ENCODE measurements at places on chromosomes 5 and 9. TPM values are rescaled to one million over a fixed set of nuclear protein-coding genes. Genes with fewer than 3 reads are reported as not detected.
A peak's percentile ranks its signal among the peaks of the same experiment; 100 is the strongest.

GRCh38 chr5:82413302-82414040 lies 135.3 kb upstream of the RPS23 start:
- DNase-seq = peak; percentile 95

- no peak for DNase-seq
Observed at GRCh38 chr9:114235033-114235661, 79.8 kb downstream of the COL27A1 start.

DNA sequence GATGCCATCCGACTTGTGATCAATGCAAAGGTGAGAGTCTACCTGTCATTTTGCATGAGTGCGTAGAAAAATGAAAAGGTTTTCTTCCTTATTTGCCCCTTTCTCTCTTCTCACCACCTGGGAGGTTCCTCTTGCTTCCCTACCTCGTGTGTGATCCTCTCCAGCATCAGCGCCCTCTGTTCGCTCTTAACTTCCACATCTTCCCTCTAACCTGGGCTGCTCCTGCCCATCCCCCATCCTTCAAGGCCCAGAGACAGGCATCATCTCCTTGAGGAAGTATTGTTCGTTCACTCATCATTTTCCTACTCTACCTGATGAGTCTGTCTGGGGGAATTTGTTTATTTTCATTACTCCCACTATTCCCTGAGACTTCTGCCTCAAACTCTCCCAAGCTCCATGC lies 55.8 kb downstream of the RFK start:
- DNase-seq = no peak

- DNase-seq = no peak
Observed at GRCh38 chr5:170534177-170534576, 30.4 kb downstream of the KCNIP1 start.

- no peak for DNase-seq
Observed at GRCh38 chr5:72140711-72141110, 33.4 kb downstream of the MAP1B start.

- no peak for DNase-seq
Observed at GRCh38 chr9:86867804-86868313, 79.4 kb downstream of the GAS1 start.

- peak; percentile 42 for DNase-seq
Observed at GRCh38 chr5:40627706-40628105, 52.0 kb upstream of the PTGER4 start.

- DNase-seq = peak; percentile 74
Observed at GRCh38 chr9:121686930-121687541, 35.6 kb downstream of the DAB2IP start.

- peak; percentile 75 for DNase-seq
Observed at GRCh38 chr9:3908731-3909130, 382.9 kb upstream of the RFX3 start.

GRCh38 chr9:93549611-93550010 lies 26.8 kb upstream of the PHF2 start:
- DNase-seq = no peak

GRCh38 chr9:128929560-128929959 lies 8.8 kb downstream of the PHYHD1 start:
- DNase-seq = no peak

DNA sequence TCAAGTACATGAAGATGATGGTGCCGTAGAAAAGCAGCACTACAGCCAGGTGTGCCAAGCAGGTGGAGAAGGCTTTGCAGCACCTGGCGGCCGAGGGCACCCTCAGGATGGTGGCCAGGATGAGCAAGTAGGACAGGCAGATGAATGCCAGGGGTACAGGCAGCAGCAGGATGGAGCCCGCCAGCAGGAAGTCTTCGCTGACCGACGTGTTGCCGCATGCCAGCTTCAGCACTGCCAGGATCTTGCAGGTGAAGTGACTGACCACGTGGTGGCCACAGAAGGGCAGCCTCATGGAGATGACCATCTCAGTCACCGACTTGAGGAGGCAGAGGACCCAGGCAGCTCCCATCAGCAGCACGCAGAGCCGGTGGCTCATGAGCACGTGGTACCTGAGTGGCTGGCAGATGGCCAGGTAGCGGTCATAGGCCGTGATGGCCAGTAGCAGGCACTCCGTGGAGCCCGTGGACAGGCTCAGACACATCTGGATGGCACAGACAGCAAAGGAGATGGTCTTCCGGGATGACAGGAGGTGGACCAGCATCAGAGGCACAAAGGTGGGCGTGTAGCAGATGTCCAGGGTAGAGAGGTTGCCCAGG lies 482 bp downstream of the OR13J1 start:
- DNase-seq = no peak

GRCh38 chr5:17000291-17000939 lies 64.3 kb upstream of the MYO10 start:
- DNase-seq = peak; percentile 98

GRCh38 chr9:72046630-72047456 lies 13.6 kb downstream of the C9orf57 start:
- DNase-seq = no peak

GRCh38 chr9:109307380-109308240 lies 13.2 kb downstream of the EPB41L4B start:
- DNase-seq = no peak

DNA sequence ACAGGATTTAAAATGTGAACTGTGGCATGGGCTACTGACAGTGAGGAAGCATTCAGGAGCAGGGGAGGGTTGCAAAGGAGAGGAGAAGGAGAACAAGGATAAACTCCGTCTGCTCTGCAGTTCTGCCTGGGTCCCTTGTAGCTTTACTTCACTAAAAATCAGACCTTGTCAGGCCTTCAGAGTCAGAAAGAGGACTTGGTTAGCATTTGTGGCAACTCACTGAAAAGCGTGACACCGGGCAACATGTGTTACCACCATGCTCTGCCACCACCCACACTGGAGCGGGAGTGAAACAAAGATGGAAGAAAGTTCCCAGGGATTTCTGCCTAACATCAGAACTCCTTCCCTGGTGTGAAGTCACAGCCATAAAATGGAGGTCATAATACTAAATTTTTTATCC lies 19.3 kb downstream of the FYB1 start:
- no peak for DNase-seq

DNA sequence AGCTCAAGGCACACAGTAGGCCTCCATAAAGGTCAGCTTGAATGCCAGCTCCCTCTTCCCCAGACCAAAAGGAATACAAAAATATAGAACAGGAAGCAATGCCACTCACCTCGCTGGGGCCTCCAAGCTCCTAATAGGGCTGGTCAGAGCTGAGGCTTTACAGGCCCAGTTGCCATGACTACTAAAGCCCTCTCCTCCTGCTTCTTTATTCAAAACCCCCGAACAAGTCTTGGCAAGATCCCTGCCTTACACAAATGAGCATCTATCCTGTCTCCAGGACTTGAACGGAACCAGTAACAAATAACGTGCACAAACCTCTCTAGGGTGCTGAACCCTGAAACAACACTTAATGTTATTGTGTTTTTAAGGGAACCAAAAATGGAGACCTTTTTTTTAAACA lies 136.3 kb downstream of the SIL1 start:
- no peak for DNase-seq

- no peak for DNase-seq
Observed at GRCh38 chr5:74621492-74621891, 19.0 kb downstream of the ENC1 start.

DNA sequence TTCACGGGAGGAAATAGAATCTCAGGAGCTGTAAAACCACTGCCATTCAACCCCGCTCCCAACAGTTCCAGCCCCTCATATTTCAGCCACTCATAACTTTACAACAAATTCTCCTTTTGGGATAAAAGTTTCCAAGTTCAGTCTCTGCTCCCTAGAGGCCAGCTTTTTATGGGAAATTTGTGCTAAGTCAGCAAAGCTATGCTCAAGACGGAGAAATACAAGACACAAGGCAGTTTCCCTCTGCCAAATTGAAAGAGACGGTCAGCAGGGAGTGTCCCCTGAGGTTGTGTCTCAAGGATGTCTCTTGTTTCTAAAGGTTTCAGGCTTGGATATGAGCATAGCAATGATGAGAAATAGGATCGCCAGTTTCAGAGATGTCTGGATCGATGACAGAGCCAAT lies 608.6 kb downstream of the CCDC171 start:
- DNase-seq = no peak

DNA sequence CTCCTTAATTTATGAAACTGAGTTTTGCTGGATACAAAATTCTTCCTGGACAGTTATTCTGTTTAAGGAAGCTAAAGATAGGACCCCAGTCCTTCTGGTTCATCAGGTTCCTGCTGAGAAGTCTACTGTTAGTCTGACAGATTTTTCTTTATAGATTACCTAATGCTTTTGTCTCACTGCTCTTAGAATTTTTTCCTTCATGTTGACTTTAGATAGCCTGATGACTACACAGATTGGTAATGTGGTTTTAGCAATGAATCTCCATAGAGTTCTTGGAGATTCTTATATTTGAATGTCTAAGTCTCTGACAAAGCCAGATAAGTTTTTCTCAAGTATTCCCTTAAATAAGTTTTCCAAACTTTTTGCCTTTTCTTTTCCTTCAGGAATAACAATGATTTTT lies 419.7 kb downstream of the CDH10 start:
- DNase-seq = no peak

DNA sequence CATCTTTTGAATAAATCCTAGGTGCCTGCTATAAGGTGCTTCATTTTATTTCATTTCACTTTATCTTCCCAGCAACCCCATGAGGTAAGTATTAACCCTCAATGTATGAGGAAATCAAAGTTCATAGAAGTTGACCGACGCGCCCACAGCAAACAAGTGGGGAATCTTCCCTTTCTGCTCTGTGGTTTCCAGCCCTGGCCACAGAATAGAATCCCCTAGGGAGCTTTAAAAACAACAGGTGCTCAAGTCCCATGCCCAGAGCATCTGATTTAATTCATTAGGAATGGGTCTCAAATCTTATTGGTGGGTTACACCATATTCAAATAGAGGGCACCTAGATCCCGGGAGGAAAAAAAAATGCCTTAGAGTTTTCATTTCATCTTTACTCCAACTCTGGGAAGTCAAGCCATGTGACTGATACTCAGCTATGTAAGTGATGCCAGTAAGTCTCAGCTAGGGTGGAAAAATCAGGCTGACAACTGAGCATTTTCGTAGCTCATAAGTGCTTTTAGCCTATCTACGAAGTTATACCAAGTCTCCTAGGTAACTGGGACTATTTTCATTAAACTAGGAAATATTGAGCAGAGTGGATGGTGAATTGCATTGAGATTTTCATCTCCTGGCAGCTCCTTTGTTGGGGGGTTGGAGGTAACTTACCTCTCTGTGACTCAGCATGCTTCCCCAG lies 353.4 kb upstream of the SLC30A5 start:
- no peak for DNase-seq

- no peak for DNase-seq
Observed at GRCh38 chr9:33719581-33720374, 75.6 kb upstream of the PRSS3 start.

- no peak for DNase-seq
Observed at GRCh38 chr5:86837610-86838009, 219.9 kb downstream of the COX7C start.

DNA sequence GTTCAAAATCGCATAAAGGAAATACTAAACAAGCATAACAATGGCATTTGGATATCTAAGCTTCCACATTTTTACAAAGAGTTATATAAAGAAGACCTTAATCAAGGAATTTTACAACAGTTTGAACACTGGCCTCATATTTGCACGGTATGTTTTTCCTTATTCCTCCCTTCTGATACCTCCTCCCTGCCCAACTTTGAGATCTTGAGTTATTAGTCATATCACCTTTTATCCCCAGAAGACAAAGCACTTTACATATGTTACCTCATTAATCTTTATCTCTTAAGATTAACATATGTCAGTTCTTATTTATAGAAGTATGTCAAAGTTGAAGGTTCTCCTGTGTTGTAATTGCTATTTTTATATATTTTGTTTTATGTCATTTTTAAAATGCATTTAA lies 29.8 kb downstream of the TDRD7 start:
- DNase-seq = peak; percentile 33

DNA sequence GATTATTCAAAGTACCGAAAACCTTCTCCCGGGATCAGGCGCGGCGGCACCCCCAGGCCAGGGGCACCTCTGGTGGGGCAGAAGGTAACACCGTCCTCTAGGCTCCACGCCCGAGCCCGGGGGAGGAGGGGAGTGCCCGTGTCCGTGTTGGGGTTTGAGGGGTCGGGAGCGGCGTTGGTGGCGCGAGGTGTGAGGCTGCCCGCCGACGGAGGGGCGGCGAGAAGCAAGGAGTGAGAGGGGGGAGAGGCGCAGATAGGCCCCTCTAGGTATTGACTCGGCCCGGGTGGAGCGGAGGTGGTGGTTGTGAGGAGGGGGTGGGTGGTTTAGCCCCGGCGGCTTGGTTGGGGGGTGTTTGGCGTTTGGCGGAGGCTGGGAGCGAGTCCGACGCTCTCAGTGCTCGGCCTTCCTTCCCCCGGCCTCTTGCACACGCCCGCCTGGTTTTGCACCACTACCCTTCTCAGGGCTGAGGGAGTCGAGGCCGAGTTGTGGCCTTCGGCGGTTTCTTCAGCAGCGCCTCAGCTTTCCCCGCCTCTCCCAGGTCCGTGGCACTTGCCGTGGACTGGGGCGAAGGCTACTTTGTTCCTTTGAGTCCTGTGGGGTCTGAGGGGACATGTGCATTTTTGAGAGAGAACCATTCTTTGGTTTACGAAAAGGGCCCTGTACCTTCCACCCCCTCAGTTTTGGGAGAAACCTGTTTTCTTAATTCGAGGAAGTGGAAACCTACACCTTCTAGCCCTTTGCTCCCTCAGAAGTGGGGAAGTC lies 450 bp downstream of the GPBP1 start:
- peak; percentile 25 for DNase-seq

DNA sequence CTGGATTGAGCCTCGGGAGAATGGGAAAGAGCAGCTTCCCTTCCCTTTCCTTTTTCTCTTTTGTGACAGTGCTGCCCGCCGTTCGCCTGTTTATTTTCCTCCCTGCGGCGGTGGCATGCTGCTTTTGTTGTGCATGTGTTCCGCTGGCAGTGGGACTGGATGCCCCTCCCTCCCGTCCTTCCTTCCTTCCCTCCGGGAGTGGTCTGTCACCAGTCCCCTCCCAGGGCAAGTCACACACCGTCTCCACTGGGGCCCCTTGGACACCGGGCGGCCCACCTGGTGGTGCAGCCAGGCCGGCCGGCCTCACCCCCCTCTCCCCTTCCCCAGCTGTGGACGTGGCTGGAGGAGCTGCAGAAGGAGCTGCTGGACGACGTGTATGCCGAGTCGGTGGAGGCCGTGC lies 214.7 kb downstream of the TRIO start:
- no peak for DNase-seq

The NSG2 gene
- not detected for total RNA-seq

The ANKRD20A1 gene
- 0.27 TPM for total RNA-seq

The NIM1K gene
- total RNA-seq = 1.9 TPM

The F2RL1 gene
- total RNA-seq = 3.1 TPM

The ADAMTSL1 gene
- 179 TPM for total RNA-seq

The ECSCR gene
- total RNA-seq = 0.36 TPM

The SLC24A2 gene
- total RNA-seq = 0.16 TPM

The CHD1 gene
- 44.4 TPM for total RNA-seq

The MRPS30 gene
- 78.9 TPM for total RNA-seq

The TAF1L gene
- total RNA-seq = not detected

The PCDHGA8 gene
- total RNA-seq = 2.5 TPM

The PDZD2 gene
- total RNA-seq = under 0.01 TPM

The PCDHGB4 gene
- total RNA-seq = 17.4 TPM

The GZMA gene
- not detected for total RNA-seq

The TMEM215 gene
- not detected for total RNA-seq

The OR13D1 gene
- total RNA-seq = not detected

The SREK1 gene
- 90.2 TPM for total RNA-seq

The DBH gene
- not detected for total RNA-seq

The NPR3 gene
- total RNA-seq = 2.8 TPM

The RXFP3 gene
- total RNA-seq = not detected

The SMIM33 gene
- total RNA-seq = not detected

The FOXD4L6 gene
- total RNA-seq = not detected

Data from fibroblast of the aortic adventitia (primary cell).